ENCODE measurements at places on chromosomes 5 and 9.

DNA sequence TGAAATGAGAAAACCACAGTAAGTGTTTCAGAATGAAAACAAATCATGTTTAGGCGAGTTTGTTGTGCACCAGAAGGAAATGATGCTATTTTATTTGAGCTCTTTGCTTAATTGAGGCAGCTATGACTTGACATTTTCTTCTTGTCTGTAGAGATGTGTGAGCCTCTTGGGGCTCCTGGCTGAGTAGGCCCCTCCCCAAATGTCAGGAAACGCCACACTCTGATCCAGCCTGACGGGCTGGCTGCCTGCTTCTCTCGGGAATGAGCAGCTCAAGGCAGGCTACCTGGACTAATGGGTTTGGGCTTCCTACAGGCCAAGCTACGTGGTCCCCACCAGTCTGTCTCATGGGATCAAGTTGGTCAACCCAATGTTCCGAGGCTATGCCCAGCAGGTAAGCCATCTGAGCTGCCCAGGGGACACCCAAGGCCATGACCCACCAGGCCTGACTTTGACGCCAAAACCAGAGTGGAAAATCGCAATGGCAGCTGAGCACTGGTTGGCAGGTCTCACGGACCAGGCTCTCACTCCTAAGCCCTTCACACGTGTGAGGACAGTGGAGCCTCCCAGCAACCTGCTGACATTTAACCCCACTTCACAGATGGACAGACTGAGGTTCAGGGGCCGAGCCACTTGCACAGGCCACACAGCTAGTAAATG is 29.9 kb downstream of the USP20 start:
- DNase-seq = no peak

GRCh38 chr9:132945186-132946130 is 1.0 kb upstream of the TSC1 start:
- DNase-seq = no peak

- no peak for DNase-seq
Observed at GRCh38 chr5:62732677-62733121, 154.1 kb downstream of the LRRC70 start.

- DNase-seq = no peak
Observed at GRCh38 chr5:78533356-78533755, 115.2 kb downstream of the LHFPL2 start.

GRCh38 chr9:91733006-91733624 is 216.9 kb downstream of the ROR2 start:
- DNase-seq = no peak

GRCh38 chr5:4244306-4244705 is 648.7 kb downstream of the IRX1 start:
- DNase-seq = no peak

DNA sequence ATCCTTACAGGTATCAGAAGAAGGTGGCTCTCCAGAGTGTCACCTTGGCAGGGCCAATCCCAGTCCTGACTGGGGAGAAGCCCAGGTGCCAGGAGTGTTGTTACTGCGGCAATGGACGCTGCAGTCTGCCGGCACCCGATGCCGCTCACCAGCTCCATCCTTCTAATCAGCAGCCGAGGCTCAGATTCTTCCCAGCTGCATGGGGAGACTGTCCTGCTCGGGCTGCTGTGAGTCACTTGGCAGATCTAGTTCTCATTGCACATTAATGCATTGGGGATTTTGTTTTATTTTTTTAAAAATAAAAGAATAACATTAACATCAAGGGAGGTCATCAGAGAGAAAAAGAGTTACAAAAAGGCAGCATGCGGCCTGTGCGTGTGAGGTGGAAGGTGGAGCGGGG is 115.8 kb downstream of the MTX3 start:
- DNase-seq = no peak

DNA sequence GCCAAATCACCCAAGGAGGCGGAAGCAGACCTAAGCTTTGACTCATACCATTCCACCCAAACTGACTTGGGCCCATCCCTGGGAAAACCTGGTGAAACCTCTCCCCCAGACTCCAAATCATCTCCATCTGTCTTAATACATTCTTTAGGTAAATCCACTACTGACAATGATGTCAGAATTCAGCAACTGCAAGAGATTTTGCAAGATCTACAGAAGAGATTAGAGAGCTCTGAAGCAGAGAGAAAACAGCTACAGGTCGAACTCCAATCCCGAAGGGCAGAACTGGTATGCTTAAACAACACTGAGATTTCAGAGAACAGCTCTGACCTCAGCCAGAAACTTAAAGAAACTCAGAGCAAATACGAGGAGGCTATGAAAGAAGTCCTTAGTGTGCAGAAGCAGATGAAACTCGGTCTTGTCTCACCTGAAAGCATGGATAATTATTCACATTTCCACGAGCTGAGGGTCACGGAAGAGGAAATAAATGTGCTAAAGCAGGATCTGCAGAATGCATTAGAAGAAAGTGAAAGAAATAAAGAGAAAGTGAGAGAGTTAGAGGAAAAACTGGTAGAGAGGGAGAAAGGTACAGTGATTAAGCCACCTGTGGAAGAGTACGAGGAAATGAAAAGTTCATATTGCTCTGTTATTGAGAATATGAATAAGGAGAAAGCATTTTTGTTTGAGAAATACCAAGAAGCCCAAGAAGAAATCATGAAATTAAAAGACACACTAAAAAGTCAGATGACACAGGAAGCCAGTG is 15.8 kb upstream of the TTC23L start:
- DNase-seq = no peak

DNA sequence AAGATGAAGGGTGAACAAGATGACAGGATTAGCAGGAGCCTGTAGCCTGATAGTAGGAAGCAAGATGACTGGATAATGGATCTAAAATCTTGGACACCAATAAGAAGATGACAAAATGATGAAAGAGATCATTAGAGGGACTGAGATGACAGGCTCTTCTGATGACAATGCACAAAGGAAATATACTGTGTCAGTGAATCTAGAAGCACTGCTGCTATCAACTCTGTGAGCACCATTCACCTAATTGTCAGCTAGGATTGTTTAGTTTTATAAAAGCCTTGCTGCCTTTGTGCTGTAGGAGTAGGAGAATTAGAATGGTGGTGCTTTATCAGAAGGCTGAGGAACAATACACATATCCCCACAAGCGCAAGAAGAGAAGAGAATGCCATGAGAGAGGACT is 1127.8 kb downstream of the DTWD2 start:
- no peak for DNase-seq

GRCh38 chr9:3993773-3994172 is 306.1 kb downstream of the GLIS3 start:
- DNase-seq = no peak

DNA sequence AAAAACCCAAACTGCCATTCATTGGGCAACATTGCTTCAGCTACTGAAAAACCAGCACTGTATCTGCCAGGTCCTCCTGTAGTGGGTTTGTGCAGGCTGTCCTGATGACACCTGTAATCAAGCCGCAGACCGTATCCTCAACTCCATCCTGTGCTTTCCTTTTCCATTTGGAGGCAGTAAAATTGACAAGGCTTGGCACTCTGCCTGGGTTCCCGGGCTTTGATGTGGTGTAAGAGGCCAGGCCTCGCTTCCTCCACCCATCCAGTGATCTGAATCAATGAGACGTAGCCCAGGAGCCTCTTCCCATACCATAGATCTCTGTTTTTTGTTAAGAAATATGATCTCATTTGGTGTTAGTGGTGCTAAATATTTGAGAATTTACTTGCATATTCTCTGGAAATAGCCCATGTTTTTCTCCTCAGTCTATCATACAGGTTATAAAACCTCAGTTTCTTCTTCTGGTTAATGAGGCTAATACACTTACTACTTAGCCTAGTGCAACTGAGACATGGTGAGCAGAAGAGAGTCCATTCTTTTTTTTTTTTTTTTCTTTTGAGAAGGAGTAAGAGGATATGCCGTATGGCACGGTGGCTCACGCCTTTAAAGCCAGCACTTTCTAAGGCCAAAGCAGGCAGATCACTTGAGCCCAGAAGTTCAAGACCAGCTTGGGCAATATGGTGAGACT is 34.8 kb downstream of the LSM11 start:
- DNase-seq = no peak

DNA sequence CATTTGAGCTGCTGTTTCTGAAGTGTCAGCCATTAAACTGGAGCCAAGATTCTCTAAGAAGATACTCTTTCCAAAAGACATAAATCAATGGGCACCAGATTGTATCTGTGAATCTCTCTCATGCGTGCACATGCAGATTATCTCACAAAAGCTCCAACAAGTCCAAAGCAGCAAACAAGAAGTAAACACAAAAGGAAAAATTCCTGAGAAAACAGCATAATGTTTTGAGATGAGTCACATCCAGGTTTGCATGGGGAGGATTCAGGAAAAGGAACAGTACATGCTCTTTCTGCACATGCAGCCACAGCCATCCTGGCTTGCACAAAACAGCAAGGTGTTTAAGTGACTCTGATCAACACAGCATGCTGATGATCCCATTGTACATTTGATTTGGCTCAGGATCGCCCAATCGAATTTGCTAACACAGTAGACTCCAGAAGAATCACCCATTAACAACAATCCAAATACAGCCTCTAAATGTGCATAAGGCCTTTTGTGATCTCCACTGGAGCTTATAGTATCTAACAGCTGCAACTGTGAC is 143.1 kb downstream of the ELAVL2 start:
- no peak for DNase-seq

- DNase-seq = no peak
Observed at GRCh38 chr9:109880276-109881169, 100.5 kb downstream of the PALM2AKAP2 start.

DNA sequence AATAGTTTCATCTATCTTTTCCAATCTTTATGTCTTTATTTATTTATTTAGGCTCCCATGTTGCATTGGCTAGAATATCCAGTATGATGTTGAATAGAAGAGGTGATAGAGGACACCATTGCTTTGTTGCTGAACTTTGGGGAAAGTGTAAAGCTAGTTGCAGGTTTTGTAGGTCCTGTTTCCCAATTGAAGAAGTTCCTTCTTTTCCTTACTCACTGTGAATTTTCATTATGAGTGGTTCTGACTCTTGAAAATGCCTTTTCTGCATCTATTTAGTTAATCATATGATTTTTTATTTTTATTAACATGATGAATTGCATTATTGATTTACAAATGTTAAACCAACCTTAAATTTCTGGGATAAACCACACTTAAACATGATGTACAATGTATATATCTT is 58.9 kb upstream of the NR3C1 start:
- DNase-seq = no peak

DNA sequence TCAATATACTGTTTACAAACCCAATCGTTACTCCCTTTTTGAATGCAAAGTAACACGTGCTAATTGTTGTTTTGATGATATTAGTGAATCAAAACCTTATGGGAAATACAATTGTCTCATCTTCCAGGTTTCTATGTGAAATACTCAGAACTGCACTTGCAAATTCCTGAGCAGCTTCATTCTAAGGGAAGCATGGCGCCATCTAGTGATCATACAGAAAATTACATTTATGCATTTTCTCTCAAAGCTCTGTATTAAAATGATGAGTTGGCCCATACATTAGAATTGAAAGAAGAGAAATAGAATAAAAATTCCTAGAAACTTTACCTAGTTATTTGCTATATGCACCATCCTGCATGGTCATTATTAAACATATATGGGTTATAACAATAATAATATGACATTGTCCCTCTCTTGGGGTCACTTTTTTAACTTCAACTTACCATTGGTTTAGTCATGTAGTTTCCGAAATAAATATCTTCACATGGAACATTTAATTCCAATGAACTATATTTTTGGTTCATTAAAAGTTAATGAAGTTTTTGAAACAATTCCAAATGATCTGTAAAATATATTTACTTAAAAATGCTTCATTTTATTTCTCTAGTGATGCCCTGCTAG is 220.0 kb downstream of the PDE4D start:
- DNase-seq = no peak

DNA sequence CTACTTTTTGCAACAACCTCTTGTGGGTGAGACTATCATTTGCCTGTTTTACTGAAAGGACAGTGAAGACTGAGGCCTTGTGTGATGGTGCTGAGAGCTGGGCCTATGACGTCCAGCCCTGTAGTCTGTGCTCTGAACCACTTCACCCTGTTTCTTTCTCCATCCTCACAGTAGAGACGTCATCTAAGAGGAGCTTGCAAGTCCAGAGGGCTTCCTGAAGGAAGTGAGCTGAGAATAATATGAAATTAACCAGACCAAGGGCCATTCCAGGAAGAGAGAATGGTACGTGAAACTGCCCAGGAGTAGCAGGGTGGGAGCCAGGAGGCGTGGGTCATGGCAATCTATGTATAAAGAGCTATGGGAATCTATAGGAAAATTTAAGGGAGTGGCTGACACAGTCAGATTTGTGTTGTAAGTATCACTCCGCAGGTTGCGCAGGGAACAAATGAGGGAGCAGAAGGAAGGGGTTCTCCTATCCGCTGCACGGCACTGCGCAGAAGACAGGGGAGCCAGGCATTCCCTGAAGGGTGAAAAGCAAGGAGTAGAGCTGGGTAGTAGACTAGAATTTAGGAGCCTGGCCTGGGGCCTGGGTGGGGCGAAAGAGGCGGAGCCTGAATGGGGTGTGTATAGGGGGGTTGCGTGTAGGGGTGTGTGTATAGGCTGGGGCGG is 596 bp upstream of the FGFR4 start:
- DNase-seq = no peak

- no peak for DNase-seq
Observed at GRCh38 chr5:174699131-174699530, 25.3 kb upstream of the MSX2 start.

DNA sequence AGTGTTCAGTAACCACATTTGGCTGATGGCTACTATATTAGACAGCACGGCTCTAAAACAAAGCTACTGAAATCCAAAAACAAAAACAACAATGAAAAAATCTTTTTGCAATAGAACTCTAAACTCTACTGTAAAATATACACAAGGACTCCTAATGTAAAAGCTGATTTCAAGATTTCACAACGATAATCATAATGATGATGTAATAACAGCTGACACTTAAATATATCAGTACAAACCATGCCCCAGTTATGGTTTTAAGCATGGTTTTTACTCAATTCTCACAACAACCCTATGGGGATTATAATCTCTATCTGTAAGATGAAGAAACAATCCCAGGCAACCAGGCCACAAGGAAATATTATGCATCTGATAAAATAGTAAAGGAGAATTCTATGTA is 3.3 kb downstream of the ZNF300 start:
- DNase-seq = no peak

GRCh38 chr5:164312801-164313200 is 807.4 kb downstream of the MAT2B start:
- no peak for DNase-seq

GRCh38 chr9:110049699-110050450 is 158.1 kb downstream of the C9orf152 start:
- no peak for DNase-seq

GRCh38 chr5:56698463-56699381 is 116.6 kb upstream of the MAP3K1 start:
- no peak for DNase-seq

- no peak for DNase-seq
Observed at GRCh38 chr5:149938279-149938678, 6.3 kb downstream of the PDE6A start.

DNA sequence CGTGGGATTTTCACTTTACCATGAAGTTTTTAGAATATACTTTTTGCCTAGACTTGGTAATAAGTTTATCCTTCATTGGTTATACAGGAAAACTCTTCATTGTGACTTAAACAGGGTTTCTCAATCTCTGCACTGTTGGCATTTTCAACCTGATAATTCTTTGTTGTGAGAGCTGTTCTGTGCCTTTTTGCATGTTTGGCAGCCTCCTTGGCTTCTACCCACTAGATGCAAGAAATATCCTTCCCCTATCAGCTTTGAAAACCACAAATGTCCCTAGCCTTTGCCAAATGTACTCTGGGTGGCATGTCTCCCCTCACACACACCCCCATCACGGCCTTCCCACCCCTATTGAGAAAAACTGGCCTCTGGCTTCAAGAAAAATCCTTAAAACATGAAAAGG is 180.9 kb downstream of the ESM1 start:
- DNase-seq = no peak

GRCh38 chr5:23523031-23523430 is 15.6 kb downstream of the PRDM9 start:
- DNase-seq = no peak
